Stimulated activated CD8-positive, alpha-beta memory T cell treated with anti-CD3 and anti-CD28 coated beads, Interleukin-2, amount 100 ng/mL, for 48 hours (primary cell): ENCODE measurements at places on chromosomes 4 and X.

- no peak for DNase-seq
Observed at GRCh38 chrX:1909419-1910206, 294.8 kb downstream of the ASMT start.

- DNase-seq = no peak
Observed at GRCh38 chr4:171035909-171036308, 777.3 kb upstream of the GALNTL6 start.

GRCh38 chr4:105196523-105197145 lies 50.0 kb downstream of the TET2 start:
- no peak for DNase-seq

DNA sequence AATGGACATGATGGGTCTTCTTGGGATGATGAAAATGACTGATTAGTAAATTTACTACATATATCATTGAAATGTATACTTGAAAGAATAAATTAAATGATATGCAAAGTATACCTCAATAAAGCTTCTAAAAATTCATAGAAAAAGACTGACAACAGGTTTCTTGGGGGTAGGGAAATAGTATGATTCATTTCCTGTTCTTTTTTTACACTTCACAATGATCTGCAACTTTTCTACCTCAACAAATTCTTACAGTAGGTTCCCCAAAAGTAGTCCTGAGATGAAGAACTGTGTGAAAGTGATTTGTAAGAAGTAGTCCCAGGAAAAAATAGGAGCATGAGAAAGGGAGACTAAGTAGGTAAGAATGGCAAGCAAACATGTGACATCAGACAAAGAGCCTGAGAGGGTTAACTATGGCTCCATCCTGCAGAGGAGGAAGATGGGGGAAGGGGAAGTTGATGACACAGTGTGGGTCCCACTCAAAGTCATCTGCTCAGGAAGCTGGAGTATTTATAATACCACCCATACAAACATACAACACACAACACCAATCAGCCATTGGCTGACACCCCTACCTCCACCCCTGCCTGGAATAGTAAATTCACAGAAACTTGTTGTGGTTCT lies 73.9 kb downstream of the ARHGAP6 start:
- no peak for DNase-seq

GRCh38 chrX:25015486-25016360 lies at the start of gene ARX:
ARX (minus strand) TSS chrX:25015965; CDS start chrX:25015737, 228 bp downstream.
- DNase-seq = no peak

DNA sequence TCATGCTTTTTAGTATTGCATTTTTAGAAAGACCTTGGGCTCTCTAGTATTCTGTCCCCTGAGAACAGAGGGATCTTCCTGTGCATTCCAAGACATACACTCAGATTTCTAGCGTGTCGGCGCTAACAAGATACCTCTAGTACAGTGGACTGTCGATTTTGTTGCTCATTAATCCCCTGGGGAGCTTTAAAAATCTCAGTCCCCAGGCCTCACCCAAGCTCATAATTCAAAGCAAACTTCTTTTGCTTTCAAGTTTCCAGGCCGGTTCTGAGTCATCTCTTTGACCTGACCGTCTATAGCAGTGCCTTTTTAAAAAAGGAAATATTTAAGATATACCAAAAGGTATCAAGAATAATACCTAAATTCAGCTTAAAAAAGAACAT lies 137.0 kb downstream of the AMMECR1 start:
- DNase-seq = no peak

DNA sequence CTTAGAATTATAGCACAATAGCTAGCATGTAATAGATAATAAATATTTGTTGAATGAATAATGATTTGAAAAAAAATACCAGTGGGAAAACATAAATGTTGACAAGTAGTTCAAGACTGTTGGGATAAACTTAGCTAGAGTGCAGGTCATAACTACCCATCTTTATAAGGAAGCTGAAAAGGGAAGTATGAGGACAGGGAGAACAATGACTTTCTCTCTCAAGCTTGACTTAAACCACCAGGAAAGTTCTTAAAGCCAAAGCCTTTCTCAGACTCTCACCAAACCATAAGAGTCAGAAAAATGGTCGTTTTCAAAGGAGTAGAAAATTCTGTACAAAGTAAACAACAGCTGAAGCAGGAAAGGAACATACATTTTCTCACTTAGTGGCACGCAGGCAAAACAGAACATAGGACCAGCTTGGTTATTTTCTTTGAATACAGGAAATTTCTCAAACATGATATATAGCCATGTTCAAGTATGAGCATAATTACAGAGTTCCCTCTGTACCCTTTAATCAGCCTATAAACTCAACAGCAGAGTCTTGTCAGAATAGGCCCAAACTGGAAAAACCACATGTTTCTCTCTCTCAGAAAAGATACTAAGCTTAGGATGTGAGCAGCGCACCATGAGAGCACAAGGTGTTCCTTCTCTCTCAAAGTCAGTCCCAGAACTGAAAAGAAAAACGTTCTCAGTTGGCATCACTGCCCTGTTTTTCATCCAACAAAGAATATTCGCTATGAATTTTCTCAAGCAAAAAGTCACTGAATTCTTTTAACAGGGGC lies 28.7 kb downstream of the MAPK10 start:
- no peak for DNase-seq

GRCh38 chrX:151745651-151746050 lies 11.1 kb downstream of the CNGA2 start:
- no peak for DNase-seq

GRCh38 chr4:41452484-41453225 lies 85.3 kb upstream of the LIMCH1 start:
- DNase-seq = no peak

GRCh38 chr4:90757534-90758060 lies 630.4 kb downstream of the CCSER1 start:
- no peak for DNase-seq

DNA sequence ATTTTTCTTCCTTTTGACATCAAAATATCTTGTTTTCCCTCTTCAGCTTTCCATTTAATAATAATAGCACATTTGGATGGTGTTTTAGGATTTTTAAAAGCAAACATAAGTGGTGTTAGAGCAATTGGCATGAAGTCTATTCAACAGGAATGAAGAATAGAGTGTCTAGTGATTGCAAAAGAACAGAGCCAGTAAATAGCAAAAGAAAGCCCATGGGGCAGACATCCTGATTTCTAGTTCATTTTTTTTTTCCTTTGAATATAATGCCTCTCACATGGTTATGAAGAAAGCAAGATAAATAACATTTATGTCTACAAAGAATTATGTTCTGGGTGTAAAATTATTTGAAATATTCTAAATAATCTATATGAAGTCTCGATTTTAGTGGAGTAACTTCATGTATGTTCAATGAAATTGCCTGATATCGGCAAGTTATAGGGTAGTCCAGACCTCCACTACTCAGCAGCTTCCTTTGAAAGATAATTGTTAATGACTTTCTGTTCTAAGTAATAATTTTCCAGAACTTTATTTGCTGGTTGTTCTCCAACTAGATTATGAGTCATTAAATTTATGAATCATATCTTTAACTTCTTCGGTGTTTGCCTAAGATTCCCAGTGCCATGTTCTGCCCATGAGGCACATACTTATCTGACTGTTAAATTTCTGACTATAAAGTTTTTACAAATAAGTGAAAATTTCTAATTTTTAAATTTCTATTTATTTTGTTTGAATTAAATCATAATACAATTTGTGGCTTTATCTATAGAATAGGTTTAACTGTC lies 587.9 kb downstream of the TLL1 start:
- no peak for DNase-seq

DNA sequence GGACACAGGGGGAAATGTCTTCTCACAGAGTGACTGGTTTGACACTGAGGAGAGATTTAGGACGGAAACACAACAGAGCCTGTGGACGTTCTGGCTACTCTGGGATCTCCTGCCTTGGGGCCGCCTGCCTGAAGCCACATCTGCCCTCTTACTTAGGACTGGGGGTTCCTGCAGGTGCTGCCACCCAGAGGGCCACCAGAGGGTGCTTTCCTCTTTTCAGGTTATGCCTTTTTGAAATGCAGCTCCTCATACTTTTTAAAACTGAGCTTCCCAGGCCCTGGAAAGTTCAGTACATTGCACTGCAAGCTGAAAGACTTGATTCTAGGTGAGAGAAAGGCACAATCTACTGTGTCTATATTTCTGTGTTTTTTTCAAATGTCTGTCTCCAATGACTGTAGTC lies 92.2 kb upstream of the PGRMC2 start:
- DNase-seq = no peak

DNA sequence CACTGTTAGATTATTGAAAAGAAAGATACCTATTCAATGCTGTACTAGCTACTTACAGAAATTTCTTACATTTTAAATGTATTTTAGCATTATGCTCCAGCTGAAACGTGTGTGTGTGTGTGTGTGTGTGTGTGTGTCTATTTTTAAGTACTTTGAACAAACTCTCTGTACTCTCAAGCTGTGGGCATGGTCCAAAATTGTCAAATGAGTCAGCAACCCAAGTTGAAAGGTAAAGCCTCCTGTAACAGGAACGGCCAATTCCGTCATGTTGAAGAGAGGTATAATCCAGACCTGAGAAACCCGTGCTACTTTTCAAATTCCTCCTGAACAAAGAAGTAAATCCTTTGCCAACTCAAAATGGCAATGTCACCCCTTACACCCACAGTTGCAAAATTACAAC lies 20.5 kb downstream of the MAOB start:
- DNase-seq = no peak

DNA sequence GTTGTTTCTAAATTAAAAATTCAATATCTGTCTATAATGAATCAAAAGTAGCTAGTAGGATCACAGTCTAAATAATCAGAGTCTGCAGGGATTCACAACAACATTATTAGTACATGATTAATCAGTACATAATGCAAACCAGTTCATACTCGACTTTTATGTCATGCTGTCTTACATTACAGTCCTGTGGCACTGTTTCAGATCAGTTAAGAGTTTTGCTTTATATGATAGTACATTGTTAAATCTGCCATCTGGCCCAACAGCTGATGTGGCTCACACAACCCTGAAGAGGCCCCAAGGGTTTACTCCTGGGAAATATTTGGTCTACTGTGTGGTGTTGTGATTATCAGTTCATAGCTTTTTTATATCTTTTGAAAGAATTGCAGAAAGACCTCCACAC lies 247.1 kb upstream of the ETNPPL start:
- DNase-seq = no peak

DNA sequence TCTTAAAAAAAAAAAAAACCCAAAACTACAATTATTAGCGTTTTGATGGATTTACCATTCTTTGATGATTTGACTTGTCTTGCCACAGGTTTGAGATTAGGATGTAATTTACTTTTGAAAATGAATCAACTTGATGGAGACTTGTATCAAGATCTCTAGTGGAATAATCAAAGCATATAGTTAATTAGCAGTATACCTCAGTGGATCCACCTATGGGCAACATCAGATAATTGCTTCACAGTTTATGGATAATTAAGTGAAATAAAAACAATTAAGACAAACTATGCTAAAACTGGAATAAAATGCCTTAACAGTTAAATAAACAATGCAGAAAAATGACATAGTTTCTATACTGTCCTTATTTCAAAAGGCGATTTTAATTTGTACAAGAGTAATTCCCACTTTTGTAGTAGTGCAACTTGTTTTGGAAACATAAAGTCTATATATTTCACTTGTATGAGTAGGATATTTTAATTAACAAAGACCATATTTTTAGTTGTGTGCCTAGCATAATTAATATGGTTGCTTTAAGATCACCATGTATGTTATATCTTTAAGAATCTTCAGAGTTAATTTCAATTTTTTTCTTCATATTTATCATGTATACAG lies 4.2 kb downstream of the CPEB2 start:
- DNase-seq = no peak

- DNase-seq = no peak
Observed at GRCh38 chr4:112823156-112823555, 186.2 kb downstream of the LARP7 start.

GRCh38 chr4:13313856-13314255 lies 170.3 kb downstream of the RAB28 start:
- no peak for DNase-seq
